ENCODE measurements at places on chromosomes 5 and 9.

DNA sequence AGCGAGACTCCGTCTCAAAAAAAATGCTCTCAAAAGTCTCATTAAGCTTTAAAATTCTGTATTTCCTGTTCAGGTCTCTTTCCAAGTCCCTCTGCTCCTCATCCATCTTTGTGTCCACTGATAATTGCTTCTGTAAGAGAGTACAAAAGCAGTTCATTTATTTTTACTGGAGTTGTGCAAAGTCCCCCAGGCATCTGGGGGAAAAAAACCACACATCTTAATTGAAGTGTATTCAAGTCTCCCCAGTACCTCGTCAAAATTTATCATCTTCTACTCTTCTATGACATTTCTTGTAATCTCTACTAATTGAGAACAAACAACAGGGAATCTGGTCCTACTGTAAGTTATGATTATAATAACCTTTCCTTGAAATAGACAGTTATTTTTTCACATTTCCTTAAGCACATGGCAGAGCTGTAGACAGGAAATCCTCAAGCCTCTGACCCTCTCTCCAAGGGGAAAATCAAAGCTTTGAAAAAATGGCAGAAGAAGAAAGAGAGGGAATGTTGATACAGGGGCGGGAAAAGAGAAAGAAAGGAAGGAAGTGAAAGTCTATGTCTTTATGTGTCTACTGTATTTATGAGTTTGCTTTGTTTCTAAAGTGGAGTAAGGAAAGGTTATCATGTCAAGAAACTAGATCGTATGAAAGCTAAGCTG is 51.5 kb downstream of the RAI14 start:
- DNase-seq, result no peak

DNA sequence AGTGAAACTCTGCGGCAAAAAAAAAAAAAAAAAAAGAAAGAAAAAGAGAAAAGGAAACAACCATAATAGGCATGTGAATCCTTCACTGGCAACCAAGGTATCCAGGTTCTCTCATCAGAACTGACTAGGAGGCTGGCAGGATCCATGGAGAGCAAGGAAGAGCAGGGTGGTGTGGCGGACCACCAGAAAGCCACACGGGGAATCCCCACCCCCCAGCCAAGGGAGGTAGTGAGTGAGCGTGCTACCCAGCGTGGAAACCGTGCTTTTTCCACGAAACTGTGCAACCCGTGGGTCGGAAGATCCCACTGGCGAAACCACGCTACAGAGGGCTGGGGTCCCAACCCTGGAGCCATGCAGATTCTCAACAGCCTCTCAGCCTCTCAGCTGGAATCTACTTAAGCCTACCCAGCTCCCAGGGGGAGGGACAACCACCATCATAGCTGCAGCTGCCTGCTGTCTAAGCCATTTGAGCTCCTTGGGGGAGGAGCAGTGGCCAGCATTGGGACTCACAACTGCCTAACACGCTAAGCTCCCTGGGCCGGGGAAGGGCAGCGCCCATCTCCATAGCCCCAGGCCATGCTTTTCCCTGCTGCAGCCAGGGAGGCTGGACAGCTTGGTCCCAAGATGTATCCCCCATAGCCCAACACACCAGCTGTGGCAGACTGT is 91.6 kb downstream of the PRELID2 start:
- DNase-seq, result no peak

GRCh38 chr5:125348221-125348692 is 601.8 kb upstream of the ZNF608 start:
- DNase-seq, result no peak

DNA sequence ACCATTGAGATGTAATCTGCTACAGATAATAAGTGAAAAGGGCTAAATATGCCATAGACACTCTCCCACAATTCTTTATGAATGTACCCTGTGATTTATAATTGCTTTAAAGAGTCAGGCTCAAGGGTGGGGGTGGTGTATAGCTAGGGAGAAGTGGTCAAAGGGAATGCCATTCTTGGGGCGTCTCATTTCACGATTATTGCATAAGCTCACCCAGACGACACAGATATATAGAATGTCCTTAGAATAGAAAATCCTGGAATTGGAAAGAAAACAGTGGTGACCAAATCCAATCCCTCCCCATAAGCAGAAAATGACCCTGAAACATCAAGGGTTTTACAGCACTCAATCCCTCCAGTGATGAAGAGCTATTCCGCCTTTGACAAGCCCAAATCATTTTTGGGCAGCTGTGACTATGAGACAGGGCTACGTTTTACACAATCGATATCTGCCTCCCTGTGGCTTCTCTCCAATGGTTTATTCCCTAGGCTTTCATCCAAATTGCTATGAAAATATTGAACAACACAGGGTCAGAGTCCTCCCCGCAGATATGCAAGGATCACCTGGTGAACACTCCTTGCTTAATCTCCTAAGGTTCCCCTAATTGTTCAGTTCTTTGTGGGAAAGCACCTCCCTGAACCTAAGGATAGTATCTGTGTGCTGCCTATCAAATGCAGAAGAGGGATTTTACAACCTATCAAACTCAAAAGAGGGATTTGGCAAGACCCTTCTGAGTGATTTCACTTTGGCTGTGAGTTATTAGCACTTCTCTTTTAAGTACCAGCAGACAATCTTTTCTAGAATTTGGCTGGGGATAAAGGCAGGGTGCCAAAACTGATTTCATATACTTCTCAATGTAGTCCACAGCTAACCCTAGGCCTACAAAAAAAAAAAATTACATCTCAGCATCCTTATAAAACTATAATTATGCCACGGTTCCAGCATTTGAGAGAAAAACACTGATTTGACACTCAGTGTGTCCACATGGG is 144.9 kb upstream of the CDH6 start:
- no peak for DNase-seq

DNA sequence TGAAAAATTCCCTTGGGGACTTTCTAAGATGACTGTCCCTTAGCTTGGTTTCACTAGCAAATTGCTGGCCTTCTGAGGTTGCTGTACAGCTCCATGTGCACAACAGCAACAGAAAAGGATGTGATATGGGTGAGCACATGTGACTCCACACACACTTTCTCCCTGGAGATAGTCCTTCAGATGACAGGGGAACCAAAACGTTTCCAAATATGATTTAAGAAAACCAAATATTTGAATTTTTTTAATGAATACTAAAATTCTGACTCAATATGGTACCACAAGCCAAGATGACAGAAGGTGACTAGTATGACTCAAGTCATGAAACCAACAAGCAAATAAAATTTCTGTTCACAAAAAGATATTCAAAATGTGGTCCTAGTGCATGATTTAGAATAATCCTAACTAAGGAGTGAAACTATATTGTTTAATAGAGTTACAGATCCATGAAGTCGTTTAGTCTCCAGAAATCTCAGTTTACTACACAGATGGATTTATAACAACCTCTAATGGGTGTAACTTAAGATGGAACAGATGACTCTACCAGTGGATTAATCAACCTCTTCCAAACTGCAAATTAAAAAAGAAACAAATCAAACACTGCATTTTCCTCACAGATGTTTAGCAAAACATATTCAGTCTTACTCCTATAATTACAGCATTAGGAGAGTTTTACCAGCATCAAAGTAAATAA is 144.8 kb upstream of the PIK3R1 start:
- no peak for DNase-seq

GRCh38 chr9:130220352-130220751 is 45.2 kb upstream of the HMCN2 start:
- no peak for DNase-seq

GRCh38 chr5:125870256-125870655 is 553.0 kb upstream of the GRAMD2B start:
- DNase-seq, result no peak

DNA sequence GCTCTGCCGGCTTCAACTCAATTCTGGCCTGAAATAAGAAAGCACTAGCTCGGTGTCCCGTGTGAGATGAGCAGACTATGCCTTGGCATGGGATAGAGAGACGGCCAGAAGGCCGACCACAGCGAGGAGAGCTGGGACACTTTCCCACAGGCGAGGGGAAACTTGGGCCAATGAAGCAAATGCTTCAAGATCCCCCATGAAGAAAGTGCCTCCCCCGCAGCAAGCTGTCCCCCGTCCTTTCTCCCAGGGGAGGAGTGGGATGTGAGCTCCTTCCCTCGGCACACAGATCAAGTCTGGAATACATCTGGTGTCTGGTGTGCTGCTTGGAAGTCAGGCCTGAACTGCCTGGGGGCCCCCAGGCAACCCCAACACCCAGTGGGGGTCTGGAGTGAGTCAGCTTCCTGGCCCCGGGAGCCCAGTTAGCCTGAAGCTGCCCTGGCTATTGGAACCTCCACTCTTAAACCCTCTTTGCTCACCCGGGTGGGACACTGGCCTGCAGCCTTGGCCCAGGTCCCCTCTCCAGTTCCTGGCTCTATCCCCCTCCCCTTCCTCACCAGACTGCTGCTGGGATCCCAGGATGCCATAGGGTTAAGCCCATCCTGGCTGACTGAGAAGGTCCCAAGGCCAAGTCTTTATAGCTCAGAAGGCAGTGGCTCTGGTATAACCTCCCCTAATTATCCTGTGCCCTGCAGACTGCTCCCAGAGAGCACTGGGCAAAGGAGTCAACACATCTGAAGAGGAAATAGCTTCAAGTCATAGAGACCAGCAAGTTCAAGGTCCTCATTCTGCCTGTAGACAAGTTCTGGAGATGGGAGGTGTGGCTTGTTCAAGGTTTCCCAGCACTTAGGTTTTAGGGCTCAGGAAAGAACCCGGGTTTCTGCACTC is 205.3 kb downstream of the TTLL11 start:
- no peak for DNase-seq

- DNase-seq, result no peak
These were observed 2.6 kb upstream of the ALAD start for GRCh38 chr9:113403646-113404045.

DNA sequence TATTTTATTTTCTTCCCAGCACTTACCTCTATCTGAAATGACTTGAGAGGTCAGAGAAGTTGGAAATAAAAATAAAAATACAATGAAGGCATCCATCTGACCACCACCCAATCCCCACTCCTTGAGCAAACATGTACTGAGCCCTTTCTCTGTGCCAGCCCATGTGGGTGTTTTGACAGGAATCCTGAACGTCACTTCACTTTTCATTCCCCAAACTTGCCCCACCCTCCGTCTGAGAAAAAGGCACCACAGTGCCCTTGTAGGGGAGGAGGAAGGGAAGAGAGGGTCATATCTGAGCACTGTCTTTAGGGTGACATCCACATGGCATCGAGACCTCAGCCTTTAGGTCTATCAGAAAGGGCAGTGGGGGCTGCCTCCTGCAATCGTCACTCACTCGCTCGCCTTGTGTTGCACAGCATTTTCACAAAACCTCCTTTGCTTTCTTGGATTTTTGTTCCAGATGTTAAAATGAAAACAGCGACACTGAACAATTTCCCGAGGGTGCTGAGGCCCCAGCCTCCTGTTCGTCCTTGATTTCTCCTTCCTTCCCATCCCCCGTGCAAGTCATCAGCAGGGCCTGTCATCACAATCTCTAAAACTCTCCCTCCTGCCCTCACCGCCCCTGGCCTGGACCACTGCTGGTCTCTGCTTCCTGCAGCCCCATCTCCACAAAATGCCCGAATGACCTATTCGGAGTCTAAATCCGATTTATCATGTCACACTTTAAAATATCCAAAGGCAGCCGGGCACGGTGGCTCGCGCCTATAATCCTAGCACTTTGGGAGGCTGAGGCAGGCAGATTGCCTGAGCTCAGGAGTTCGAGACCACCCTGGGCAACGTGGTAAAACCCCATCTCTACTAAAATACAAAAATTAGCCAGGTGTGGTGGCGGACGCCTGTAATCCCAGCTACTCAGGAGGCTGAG is 13.0 kb downstream of the HIGD2A start:
- no peak for DNase-seq

- DNase-seq, result no peak
These were observed 45.8 kb upstream of the NKD2 start for GRCh38 chr5:962801-963200.

GRCh38 chr5:35773967-35774366 is 82.7 kb upstream of the IL7R start:
- peak; percentile 60 for DNase-seq

DNA sequence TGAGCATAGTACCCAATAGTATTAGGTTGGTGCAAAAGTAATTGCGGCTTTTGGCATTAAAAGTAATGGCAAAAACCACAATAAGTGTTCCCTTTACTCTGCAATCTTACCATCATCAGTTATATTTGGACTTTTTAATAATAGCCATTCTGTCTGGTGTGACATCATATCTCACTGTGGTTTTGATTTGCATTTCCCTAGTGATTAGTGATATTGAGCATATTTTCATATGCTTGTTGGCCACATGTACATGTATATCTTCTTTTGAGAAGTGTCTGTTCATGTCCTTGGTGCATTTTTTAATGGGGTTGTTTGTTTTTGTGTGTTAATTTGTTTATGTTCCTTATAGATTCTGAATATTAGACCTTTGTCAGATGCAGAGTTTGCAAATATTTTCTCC is 289.9 kb downstream of the FAM170A start:
- no peak for DNase-seq

- DNase-seq, result no peak
These were observed 16.1 kb downstream of the C9orf50 start for GRCh38 chr9:129604766-129605163.

GRCh38 chr9:32423371-32423770 is 38.9 kb downstream of the ACO1 start:
- no peak for DNase-seq

DNA sequence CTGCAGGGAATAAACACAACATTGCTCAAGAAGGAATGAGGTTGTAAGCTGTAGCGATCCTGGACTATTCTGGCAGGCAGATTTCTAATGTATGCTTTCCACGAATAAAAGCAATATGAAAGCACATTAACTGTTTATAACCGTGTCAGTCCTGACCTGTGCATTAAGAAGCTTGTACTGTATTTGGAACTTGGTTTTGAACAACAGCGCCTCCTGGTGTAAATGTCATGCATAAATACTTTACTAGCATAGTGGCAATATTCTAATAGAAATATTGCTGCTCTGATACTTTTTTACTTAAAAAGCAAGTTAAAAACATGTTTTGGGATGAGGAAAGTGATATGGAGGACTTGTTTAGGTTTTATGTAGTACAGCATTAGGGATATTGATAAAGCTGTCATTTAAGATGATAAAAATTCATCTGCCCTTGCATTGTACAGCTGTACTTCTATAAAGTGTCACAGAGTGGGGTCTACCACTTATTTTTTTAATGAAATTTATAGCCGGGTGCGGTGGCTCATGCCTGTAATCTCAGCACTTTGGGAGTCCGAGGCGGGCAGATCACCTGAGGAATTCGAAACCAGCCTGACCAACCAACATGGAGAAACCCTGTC is 70.7 kb upstream of the GNE start:
- DNase-seq, result peak; percentile 71

DNA sequence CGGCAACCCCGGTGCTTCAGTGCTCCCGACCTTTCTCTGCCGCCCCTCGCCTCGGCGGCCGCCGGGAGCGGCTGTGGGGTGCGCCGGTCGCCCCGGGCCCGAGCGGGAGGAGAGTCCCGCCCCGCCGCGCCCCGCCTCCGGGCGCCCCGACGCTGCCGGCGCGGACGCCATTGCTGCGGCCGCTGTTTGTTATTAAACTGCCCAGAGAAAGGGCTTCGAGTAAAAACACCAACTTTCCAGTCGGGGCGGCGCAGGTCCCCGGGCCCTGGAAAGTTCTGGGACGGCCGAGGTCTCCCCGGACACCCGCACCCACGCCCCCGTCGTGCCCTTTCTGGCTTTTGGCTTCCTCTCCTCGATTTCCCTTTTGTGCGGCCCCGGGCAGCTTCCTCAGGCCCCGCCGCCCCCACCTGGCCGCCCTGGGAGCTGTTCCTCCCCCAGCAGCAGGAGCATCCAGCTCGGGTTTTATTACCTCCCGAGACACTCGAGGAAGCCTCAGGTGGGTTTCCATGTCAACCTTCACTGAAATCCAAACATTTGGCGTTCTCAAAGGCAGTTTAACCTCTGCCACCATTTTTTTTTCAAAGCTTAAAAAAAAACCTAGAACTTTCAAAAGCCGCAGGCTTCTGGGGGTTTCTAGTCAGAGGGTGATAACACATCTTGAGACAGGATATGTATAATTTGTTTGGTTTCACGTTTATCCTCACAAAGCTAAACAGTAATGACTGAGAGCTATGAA is 334.4 kb downstream of the CWC27 start:
- DNase-seq, result peak; percentile 64
